ENCODE measurements at places on chromosomes 7 and 10. TPM values are rescaled to one million over a fixed set of nuclear protein-coding genes. Genes with fewer than 3 reads are reported as not detected.

Gene DYNC1I1
- 0.31 TPM for total RNA-seq

Gene TNPO3
- 29.1 TPM for total RNA-seq

Gene ZKSCAN1
- 51.1 TPM for total RNA-seq

Gene CCL26
- not detected for total RNA-seq

Gene ANKRD16
- 4.0 TPM for total RNA-seq

Gene SNCG
- total RNA-seq: not detected

Gene SGCE
- not detected for total RNA-seq

Gene TSPAN12
- not detected for total RNA-seq

Gene ENTPD1
- total RNA-seq: 5.4 TPM

Gene PRTFDC1
- 3.6 TPM for total RNA-seq

Gene C10orf67
- not detected for total RNA-seq

Gene ATOH7
- not detected for total RNA-seq

Gene MKI67
- 1.3 TPM for total RNA-seq

Gene C10orf105
- 0.37 TPM for total RNA-seq

Gene SLC39A12
- total RNA-seq: not detected

Gene CFAP43
- total RNA-seq: not detected

Gene NUTM2D
- total RNA-seq: 1.6 TPM

Gene CPA2
- total RNA-seq: not detected

Gene C1QL3
- total RNA-seq: not detected

Gene ZNF107
- total RNA-seq: 13.5 TPM

Gene AKR1C8
- total RNA-seq: 1.6 TPM

Gene TBL2
- total RNA-seq: 22.9 TPM

Gene ZNF92
- 18.9 TPM for total RNA-seq

Gene SFRP4
- not detected for total RNA-seq

Gene GOT1
- 7.0 TPM for total RNA-seq

Gene AOAH
- 2.6 TPM for total RNA-seq

Gene UCN3
- total RNA-seq: not detected

Gene GFRA1
- not detected for total RNA-seq

Gene TRIP6
- 8.5 TPM for total RNA-seq

Gene EBF3
- not detected for total RNA-seq

Gene SP8
- total RNA-seq: not detected

Gene IGF2BP3
- 11.0 TPM for total RNA-seq

Data from T-helper 17 cell (primary cell).